AG04449 (cell line): ENCODE measurements at places on chromosomes 1 and 21.
A peak's percentile ranks its signal among the peaks of the same experiment; 100 is the strongest.

- peak; percentile 45 for DNase-seq
Observed at GRCh38 chr1:97636941-97637340, 283.9 kb downstream of the DPYD start.

DNA sequence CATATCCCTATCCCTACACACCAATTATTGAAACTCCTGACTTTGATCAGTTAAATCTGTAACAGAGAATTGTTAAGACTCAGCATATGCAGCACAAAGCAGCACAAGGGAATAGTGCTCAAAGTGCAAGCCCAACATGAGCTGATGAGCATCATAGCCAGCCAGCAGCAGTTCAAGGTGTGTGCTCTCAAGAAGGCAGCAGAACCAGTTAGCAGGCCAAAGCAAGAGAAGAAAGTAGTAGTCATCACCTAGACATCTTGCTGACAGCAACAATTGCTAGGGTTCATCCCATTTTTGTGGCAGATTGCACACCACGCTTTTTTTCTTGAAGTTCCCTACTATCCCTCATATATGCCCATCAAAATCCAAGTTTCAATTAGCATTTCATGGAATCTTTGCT lies 478.3 kb downstream of the COL11A1 start:
- no peak for DNase-seq

DNA sequence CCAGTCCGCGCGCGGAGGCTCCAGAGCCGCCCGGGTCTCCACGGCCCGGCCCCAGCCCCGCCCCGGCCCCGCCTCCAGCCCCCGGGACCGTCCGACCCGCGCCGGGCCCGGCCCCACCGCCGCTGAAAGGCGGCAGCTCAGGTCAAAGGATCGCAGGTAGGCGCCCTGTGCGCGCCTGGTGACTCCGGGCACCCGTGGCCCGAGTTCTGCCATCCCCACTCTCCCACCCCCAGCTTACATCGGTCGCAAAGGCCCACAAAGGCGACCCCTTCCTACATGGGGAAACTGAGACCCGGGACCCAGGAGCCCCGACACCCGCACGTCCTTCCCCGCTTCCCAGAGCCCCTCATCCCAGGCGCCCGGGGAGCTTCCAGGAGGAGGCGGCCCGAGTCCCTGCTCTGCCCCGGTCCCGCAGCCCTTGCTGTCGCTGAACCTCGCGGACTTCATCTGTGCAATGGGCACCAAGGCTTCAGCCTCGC lies at the start of gene TMEM200B:
TMEM200B (minus strand) TSS at position 17 of the 479 bp plus-strand sequence. CDS start 2,075 bp downstream, outside the sequence.
- no peak for DNase-seq

DNA sequence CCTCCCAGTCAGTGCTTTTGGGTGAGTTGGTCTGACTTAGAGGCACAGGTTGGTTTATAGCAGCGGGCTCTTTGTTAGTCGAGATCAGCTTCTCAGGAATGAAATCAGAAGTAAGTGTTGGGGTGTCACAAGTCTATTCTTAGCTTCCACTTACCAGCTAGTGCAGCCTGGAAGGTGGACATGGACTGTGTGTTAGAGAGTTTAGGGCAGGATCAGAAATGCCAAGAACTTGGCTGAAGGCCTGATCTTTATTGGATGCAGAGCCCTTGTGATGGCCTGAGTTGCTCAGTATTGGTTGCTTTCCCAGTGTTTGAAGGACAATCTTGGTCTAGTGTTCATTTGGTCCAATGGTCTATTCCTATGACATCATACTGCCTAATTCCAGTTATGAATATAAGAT lies 377.0 kb upstream of the USP24 start:
- DNase-seq, result no peak

GRCh38 chr1:203402629-203403337 lies 51.9 kb upstream of the FMOD start:
- DNase-seq, result no peak

DNA sequence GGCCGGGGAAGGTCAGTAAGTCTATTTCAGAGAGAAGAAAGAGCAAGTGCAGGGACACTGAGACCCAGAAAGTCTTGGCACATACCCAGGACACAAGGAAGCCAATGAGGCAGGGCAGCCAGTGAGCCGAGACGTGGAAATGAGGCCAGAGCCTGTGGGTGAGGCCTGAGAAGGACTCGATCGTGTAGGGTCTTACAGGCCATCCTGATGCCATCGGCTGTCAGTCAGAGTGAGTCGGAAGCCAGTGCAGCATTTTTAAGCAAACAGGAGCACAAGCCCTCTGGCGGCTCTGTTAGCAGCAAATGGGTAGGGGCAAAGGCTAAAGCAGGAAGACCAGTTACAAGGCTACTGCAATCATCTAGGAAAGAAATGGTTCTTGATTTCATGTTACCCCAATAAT lies 6.1 kb upstream of the GJB3 start:
- no peak for DNase-seq

DNA sequence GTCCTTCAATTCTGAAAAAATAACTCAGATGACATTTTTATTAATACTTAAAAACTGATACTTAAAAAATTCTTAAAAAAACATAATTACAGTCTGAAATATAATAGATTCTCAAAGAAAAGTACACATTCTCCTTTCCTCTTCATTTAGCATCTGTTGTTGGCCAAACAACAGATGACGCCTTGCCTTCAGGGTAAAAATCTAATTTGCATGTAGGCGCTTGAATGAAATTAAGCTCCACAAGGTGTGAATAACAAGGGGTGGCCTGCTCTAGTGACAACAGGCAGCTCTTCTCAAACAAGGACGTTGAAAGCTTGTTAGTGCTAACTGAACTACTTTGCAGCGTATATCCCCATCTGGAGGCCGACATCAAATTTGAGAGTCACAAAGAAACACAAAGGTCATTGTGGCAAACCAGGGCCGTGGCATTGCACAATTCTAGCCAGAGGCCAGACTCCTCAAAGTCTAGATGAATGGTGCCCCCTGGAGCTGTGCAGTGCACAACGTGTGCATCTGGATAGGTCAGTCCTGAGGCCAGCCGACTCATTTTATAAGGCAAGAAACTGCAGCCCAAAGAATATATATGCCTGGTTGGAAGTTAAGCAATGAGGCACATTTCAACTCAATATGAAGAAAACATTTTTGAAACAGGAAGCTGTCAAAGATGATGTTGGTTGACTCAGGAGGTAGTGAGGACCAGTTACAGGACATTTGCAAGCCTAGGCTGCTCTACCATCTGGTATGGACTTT lies 459.2 kb upstream of the RUNX1 start:
- no peak for DNase-seq

GRCh38 chr21:44711327-44712202 lies at the start of gene TSPEAR:
TSS of gene TSPEAR (minus strand) at chr21:44711572. CDS start at chr21:44711514, 58 bp downstream.
- DNase-seq, result no peak

DNA sequence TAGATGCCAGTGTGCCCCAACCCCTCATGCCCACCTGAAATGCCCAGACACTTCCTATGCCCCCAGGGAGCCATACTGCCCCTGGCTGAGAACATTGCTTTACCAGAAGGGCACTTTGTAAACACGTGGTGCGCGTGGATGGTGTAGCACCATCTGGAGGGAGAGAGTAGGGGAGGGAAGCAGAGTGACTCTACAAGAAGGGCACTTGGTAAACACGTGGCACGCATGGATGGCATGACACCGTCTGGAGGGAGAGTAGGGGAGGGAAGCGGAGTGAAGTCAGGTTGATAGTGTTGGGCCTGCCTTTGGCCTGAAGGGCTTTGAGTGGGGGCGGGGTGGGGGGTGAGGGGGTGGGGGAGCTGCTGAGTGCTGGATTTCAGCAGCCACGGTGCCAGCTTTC lies 324.0 kb upstream of the VAMP3 start:
- DNase-seq, result no peak

DNA sequence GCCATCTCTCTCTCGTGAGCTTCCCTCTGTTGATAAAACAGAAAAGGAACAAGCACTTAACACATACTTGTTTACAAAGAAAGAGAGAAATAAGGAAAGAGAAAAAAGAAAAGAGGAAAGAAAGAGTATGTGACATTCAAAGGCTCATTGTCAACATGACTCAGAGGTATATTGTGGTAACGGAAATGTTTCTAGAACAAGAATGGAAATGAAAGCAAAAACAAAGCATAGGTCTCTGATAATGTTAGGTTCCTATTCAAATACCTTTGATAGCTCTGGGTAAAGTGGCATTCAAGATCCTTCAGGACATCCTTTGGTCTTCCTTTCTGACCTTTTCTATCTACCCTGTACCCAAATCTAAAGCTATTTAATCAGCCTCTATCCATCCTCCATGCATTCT lies 67.4 kb upstream of the DMRTA2 start:
- no peak for DNase-seq

DNA sequence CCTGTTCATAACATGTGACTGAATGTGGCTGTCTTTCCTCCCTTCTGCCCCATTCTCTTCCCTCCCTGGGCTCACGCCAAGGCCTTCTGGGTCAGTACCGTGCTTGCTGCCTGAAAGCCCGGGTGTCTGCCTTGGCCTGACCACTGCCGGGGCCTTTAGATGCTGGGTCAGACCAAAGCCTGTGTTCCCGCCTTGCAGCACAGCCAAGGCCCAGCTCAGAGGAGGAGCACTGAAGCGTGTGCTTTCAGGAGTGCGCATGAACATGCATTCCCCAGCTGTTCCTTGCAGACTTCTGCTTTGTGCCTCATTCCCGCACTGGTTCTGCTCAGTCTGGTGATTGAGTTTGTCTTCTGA lies 27.0 kb upstream of the SARS1 start:
- no peak for DNase-seq

GRCh38 chr1:162035241-162035640 lies 11.6 kb upstream of the OLFML2B start:
- DNase-seq, result no peak

DNA sequence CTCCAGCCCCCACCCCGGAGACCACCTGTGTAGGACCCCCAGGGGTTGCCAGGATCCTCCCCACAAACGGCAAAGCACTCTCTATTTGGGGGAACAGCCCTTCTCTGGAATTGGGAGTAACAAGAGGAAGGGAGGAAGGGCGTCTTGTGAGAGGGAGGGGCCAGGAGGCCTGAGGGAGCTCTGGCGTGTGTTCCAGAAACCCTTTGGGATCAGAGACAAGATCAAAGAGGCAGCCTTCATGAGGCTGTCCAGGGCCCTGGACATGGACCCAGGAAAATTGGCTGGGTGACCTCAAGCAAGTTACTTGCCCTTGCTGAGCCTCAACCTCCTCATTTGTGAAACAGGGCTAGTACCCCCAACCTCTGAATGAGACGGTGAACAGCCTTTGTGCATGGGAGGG lies 18.1 kb upstream of the ECE1 start:
- no peak for DNase-seq

GRCh38 chr1:1122078-1122811 lies 6.4 kb upstream of the C1orf159 start:
- no peak for DNase-seq

GRCh38 chr1:33234588-33234990 lies 21.7 kb upstream of the ZNF362 start:
- no peak for DNase-seq

- no peak for DNase-seq
Observed at GRCh38 chr1:52140633-52141512, 1.0 kb upstream of the ZFYVE9 start.

DNA sequence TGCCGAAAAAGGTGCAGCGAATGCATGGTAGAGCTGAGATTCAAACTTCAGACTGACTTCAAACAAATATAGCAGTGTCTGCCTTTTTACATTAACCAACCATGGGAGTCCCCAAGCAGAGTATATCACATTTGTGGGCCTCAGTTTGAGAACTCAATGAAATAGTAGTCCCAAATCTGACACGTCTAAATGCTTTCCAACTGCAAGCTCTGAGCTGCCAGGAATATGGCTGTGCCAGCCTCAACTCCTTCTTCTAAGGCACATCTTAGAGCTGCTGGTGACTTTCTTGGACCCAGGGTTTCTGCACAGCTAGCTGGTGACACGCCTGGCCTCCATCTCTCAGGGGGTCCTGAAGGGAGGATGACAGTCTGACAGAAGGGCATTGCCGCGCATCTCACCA lies 78.8 kb upstream of the SLC2A1 start:
- no peak for DNase-seq

DNA sequence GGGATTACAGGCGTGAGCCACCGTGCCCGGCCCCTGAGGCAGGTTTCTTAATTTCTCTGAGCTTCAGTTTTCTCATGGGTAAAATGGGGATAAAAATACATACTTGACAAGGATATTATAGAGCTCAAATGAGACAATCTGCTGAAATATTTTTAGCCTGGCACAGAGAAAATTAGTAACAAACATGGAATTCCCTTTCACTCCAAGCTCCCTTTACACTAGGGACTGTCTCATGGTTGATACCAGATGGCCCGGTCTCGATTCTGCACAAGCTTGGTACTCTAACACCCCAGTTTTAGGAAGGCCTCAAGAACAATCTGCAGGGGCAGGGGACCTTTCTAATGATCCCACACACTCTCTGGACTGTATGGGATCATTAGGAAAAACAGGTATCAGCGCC lies 671.7 kb downstream of the SMYD3 start:
- no peak for DNase-seq

DNA sequence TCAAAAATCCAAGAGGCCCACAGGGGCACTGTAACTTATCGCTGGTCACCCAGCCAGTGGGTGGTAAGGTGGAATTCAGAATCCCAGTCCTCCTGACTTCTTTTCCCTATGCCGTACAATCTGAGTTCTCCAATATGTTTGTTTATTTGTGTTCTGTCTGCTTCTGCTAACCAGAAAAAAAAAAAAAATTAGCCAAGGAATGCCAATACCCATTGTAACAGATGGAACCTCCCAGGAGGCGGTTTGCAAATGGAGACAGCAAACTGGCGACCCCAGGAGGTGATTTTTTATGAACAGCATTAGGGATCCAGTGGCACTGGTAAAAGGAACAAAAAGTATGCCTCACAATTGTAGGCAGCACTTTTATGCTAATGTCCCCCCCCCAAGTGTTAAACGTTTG lies 189.0 kb upstream of the FGGY start:
- no peak for DNase-seq

GRCh38 chr1:183756326-183756725 lies 48.6 kb upstream of the RGL1 start:
- no peak for DNase-seq

DNA sequence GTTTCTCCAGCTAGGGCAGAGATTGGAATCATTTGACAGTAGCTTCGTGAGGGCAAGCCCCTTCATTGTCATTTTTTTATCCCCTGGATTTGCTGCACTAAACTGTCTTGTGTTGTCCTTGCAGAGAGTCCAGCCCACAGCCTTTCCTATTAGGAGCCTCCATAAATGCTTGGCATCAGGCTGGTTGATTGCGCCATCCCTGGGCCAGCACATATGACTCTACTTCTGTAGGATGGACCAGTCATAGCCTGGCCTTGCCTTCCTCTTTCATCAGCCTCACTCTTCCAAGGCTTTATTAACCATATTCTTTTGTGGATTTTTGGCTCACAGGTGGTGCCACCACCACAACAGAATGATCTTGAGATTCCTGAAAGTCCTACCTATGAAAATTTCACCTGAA lies 31.4 kb downstream of the LY9 start:
- no peak for DNase-seq

DNA sequence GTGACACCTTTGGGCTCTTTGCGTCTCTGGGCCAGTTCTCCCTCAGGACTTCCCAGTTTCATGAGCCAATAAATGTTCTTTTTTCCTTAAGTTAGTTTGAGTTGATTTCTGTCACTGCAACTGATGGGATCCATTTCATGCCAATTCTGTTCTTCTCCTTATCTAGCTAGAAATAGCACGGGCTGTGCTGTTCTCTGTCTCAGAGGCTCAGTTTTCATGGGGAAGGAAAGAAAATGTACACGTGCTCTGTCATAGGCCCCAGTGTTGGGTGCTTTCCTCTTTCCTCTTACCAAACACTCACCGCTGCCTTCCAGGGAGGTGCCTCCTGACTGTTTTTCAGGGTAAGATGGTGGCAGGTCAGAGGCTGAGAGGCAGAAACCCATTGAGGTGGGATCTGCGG lies 43.2 kb upstream of the ACTL8 start:
- no peak for DNase-seq
